ENCODE measurements at places on chromosomes 4 and X.

DNA sequence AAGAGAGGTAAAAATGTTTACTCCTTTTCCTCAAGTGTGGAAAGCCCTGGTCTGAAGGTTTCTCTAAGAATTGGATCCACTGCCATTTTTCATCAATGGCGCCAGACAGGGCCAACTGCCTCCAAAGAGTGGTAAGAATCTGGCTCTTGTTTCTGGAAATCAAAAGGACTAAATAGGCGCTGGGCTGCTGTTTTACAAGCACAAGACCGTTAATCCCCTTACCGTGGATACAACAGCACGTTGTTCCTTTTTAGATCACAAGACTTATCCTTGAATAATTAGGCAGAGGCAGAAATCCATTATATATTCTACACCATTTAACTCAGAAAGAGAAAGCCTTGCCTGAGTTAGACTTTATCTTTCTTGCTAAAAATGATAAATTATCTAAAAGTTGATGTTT lies 10.6 kb downstream of the CLTRN start:
- no peak for DNase-seq

DNA sequence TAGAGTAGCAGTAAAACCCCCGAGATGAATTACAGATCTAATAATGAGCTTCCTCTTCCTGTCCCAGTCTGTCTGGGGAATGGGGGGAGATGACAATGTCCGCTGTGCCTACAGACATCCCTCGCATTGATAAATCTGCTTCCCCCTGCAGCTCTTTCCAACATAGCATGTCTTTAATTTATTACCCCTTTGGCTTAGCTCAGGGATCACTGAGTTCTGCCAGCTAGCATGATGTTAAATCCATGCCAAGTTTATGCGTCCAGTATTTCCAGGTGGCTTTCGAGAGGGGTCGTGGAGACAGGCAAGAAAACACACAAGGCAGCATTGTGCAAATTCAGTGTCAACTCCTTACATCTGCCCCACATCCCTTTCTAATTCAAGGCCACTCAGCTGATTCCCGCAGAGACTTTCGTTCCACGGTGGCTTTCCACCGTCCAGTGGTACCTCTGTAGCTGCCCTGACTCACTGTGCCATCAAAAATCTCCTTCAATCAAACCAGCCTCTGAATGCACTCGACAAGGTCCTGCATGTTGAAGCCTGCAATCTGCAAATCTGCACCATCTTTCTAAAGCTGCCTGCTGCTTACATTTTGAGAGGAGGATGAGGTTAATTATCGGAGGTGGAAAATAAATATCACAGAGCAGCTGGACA lies 75.1 kb downstream of the MXRA5 start:
- DNase-seq = no peak

- no peak for DNase-seq
Measured at GRCh38 chrX:40090050-40090804, 7.5 kb downstream of the BCOR start.

GRCh38 chr4:107654694-107655093 lies 65.3 kb downstream of the PAPSS1 start:
- DNase-seq = no peak

- DNase-seq = no peak
Measured at GRCh38 chr4:138935-139334, 14.6 kb downstream of the ZNF718 start.

- DNase-seq = no peak
Measured at GRCh38 chr4:150366487-150366999, 215.4 kb upstream of the MAB21L2 start.

- no peak for DNase-seq
Measured at GRCh38 chr4:106473515-106473914, 104.9 kb upstream of the GIMD1 start.

- DNase-seq = no peak
Measured at GRCh38 chr4:14528918-14529317, 473.4 kb upstream of the CPEB2 start.

DNA sequence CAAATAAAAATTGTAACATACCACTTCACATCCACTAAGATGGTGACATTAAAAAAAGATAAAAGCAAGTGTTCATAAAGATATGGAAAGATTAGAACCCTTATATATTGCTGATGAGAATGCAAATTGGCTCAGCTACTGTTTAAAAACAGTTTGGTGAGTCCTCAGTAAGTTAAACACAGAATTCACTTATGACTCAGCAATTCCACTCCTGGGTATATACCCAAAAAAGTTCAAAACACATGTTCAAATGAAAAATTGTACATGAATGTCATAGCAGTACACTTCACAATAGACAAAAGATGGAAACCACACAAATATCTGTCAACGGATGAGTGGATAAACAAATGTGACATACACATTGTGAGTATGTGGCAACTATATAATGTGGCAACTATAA lies 39.0 kb downstream of the GABRA3 start:
- DNase-seq = no peak

DNA sequence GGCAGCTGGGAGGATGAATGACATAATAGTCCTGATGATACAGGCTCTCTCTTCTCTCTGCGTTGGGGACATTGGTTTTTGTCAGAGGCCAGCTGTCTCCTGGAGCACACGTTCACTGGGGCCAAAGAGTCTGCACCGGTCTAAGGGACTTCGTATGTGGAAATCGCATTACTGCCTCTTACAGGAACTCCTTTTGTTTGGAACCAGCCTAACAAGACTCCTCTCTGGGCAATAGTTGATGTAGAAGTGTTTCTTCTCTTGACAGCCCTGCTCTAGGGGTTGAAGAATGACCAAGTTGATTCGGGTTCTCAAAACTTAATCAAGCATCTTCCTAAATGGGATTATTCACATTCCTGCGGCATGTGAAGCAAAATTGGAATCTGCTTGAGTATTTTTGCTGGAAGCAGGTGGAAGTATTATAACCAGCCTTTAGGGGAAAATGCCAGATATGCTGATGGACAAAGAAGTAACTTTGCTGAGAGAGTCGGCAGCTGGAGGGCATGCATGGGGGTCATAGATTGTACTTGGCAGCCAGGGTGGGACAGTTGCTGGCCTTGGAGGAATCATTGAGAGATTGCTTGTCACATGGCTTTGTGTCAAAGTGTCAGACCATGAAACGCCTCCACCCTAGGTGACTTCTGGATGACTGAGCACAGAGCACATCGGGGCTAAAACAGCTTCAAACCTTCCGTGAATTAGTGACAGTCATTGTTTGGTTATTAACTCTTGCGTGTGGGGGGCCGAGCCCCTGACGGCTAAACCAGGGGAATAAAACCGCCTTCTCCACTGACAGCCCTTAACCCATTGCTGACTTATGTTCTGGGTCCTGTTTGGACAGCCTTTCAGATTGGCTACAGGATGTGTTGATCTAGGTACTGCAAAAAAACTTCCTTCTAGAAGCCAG lies 34.4 kb upstream of the SLC34A2 start:
- DNase-seq = peak; percentile 49

All from kidney epithelial cell (primary cell).